Vein endothelial cell (primary cell): ENCODE measurements at places on chromosomes 16 and 17. TPM values are rescaled to one million over a fixed set of nuclear protein-coding genes. Genes with fewer than 3 reads are reported as not detected.

Gene TBC1D3I
- total RNA-seq, result 0.57 TPM in 1 of 2 replicates, not detected in the other

Gene DOC2A
- 0.29 TPM in 1 of 2 replicates, not detected in the other for total RNA-seq

Gene KCNJ16
- total RNA-seq, result under 0.01 and 0.57 TPM in 2 replicates

Gene FBXL16
- total RNA-seq, result under 0.01 and 0.29 TPM in 2 replicates

Gene SYT17
- 1.6 and 2.4 TPM in 2 replicates for total RNA-seq

Gene LIG3
- total RNA-seq, result 30.1 and 42.8 TPM in 2 replicates

Gene KRTAP3-1
- not detected in 2 replicates for total RNA-seq
